Stimulated activated CD4-positive, alpha-beta T cell treated with anti-CD3 and anti-CD28 coated beads, TNF-alpha, amount 100 ng/mL, for 1 hour (primary cell): ENCODE measurements at places on chromosomes 1 and 21.

GRCh38 chr1:55867304-55867843, 652.2 kb upstream of the USP24 start:
- no peak for DNase-seq

DNA sequence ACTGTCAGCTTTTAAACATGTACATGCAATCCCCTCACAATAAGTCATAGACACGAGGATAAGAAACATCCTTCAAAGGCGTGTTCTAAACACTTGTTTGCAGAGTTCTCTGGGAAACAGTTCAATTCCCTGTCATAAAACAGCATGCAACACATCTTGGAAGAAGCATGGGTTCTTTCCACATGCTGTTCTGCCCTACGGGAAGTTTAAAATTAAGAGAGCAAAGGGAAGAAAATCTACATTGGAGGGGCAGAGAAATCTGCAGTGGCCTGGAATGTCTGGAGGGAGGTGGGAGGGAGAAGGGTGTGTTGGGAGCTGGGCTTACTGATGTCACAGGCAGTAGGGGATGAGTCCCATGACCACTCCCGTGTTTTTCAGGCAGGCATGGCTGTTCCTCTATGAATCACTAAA, 98.3 kb upstream of the SLC2A1 start:
- DNase-seq: no peak

DNA sequence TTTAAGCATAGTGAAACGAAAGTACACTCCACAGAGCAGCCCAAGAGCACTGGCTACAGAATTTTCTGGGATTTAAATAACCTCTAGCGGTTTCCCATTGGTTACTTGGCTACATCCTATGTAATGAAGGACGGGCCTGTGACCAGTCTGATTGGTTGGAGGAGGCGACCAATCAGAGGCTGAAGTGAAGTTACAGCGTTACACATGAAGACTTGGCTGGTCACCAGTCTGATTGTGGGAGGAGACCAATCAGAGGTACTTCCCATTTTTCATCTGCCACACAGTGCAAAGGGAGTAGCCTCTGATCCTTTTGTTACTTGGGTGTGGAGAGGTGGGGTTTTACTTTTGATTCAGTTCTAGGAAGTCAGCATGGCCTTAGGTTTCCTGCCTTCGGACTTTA, 142.7 kb upstream of the SERTAD4 start:
- no peak for DNase-seq

DNA sequence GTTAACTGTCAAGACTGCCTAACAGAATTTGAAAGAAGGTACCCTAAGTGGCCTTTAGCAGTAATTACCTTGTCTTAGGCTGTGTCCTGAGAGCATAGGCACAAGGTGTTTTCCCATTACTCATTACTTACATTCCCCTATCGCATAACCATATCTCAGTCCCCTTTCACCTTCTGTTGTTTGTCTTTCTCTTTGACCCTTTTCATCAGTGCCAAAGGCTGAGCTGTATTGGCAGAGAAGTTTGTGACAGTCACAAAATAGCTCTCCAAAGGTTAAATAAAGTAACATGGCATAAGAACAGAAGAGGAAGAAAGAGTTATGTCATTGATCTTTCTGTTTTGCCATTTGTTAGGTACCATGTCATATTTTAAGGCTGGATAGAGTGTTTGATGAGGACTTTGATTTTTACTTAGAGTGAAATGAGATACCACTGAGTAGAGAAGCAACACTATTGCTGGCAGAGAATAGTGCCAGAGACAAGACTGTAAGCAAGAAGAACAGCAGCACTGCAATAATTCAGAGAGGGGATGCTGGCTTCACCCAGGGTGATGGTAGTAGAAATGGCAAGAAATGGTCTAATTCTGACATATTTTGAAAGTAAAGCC, 497.8 kb downstream of the TTLL7 start:
- DNase-seq: no peak

- DNase-seq: no peak
Observed at GRCh38 chr1:225896937-225897549, 8.1 kb upstream of the LEFTY1 start.

DNA sequence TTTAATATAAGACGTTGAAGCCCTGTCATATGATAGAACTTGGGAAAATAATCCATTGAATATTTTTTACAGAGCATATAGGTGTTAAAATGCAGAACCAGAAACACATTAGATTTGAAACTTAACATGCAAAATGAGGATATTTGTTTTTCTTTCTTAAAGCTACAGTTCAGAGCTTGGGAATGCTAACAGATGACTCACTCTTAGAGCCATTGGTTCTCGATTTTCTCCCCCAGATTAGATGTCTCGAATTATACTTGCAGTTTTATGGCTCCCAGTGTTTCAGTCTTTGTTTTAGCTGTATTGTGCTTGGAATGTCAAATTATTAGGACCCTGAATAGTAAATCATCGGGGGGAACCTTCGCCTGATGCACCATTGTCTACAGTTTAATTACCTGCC, 575.7 kb upstream of the ZP4 start:
- no peak for DNase-seq

- DNase-seq: no peak
Observed at GRCh38 chr1:35936838-35937237, 5.9 kb downstream of the AGO3 start.

DNA sequence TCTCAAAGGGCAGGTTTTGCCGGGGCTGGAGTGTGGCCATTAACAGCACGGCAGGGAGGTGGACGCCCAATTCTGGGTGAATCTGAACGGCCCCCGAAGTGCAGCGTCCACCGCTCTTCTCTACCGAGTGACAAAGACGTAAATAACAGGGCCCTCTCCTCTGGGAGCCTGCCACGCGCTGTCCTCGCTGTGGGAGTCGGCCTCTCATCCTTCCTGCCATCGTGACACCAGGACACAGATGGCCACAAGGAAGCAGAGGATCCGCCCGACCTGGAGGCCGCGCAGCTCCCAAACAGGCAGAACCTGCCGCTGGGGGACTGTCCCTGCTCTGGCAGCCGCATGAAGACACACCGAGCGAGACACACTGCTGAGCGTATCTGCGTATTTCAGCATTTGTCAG, 12.1 kb upstream of the CDK11B start:
- no peak for DNase-seq

GRCh38 chr1:12610305-12610935, 7.6 kb downstream of the DHRS3 start:
- DNase-seq: no peak

- no peak for DNase-seq
Observed at GRCh38 chr1:168664069-168664834, 64.8 kb downstream of the DPT start.

- DNase-seq: no peak
Observed at GRCh38 chr1:47906527-47907176, 90.5 kb downstream of the TRABD2B start.

- DNase-seq: no peak
Observed at GRCh38 chr1:4087530-4088420, 187.7 kb upstream of the C1orf174 start.

DNA sequence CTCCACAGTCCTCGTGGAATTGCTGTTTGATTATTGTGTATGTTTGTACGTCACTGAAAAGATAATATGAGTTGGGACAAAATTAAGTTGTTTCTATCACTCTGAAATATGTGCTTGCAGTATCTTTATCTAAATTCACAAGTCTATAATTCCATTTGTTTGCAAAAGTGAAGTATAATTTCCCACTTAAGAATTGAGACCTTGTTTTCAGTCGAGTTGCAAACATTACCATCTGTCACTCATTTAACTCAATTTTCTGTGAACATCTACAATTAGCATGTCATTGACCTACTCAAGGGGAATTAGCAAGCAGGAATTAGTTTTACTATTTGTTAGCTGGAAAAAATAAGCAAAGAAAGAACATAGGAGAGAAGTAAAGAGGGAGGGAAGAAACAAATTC, 195.8 kb downstream of the TPR start:
- no peak for DNase-seq

DNA sequence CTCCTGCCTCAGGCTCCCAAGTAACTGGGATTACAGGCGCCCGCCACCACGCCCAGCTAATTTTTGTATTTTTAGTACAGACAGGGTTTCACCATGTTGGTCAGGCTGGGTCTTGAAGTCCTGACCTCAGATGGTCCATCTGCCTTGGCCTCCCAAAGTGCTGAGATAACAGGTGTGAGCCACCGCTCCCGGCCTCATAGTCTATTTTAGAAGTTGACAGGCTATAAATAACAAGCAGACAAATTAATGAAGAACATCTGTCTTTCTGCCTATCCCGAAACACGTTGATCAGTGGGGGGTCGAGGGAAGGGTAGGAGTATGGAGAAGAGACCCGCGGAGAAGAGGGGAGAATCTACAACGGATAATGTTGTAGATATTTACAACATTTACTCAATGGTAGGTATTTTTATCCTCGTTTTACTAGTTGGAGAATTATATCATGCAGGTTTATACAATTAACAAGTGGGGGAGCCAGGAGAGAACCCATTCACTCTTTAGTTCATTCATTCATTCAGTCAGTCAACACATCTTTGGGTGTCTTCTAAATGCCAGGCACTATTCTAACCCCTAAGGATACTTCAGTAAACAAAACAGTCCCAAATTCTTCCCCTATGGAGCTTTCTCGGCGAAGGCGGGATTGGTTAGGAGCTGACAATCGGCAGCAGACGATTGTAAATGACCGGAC, 497 bp upstream of the IFNAR2 start:
- DNase-seq: no peak

DNA sequence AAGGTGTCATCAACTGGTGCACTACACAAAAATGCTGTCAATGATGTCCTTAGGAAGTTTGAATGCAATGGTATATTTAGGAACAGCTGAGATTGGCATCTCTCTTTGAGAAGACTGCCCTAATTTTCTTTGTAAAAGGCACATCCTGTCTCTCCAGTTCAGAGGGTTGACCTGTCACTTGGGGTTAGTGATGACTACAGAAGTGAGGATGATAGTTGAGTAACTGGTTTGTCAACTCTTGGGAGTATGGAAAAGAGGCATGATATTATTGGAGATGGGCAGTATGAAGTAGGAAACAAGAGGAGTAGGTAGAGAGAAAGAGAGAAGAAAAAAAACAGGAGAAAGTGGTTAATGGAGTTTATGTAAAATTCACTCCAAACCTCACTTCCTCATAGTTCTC, 40.4 kb upstream of the PIGC start:
- DNase-seq: no peak

DNA sequence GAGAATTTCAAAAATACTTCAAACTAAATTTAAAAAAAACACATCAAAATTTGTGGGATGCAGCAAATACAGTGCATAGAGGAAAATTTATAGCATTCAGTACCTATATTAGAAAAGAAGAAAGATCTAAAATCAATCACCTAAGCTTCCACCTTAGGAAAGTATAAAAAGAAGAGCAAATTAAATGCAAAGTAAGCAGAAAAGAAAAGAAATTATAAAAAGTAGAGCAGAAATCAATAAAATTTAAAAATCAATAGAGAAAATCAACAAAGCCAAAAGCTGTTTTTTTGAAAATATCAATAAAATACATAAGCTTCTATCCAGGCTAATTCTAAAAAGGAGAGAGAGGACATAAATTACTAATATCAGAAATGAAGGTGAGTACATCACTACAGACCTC, 255.4 kb downstream of the KCNH1 start:
- DNase-seq: no peak

GRCh38 chr1:40270152-40270834, 12.3 kb downstream of the ZMPSTE24 start:
- no peak for DNase-seq

DNA sequence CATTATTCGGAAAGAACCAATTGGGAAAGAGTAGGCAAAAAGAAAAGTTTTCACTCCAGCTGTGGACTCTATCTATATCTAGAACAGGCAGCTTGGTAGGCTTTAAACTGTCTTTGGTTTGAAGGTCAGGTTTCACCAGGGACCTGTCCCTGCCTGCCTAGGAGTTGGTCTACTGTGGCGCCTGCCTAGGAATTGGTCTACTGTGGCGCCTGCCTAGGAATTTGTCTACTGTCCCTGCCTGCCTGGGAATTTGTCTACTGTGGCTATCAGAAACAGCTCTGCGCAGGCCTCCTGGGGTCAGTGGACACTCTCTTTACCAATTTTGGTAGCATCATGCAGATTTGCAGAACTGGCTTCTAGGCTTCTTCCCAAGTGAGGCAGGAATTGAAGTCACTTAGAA, 13.8 kb downstream of the USP25 start:
- DNase-seq: no peak

DNA sequence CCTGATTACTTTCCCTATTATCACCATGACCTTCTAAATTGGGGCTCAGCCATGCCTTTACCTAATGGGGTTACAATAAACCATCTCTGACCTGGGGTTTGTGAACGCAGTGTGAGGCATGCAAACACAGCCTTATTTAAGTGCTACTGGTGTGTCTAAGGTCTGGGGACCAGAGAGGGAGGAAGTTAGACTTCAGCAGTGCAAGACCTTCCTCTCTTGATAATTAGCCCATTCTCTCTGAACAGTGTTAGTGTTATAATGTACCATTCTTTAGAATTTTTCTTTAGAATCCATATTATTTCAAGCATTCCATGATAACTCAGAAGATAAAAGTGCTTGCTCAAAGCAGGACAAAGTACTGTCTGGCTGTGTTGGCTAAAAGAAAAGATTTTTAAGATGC, 10.5 kb upstream of the LRRC8D start:
- no peak for DNase-seq

GRCh38 chr1:51000160-51000559, 30.1 kb downstream of the CDKN2C start:
- no peak for DNase-seq

- DNase-seq: no peak
Observed at GRCh38 chr1:204819495-204819894, 51.2 kb upstream of the NFASC start.

DNA sequence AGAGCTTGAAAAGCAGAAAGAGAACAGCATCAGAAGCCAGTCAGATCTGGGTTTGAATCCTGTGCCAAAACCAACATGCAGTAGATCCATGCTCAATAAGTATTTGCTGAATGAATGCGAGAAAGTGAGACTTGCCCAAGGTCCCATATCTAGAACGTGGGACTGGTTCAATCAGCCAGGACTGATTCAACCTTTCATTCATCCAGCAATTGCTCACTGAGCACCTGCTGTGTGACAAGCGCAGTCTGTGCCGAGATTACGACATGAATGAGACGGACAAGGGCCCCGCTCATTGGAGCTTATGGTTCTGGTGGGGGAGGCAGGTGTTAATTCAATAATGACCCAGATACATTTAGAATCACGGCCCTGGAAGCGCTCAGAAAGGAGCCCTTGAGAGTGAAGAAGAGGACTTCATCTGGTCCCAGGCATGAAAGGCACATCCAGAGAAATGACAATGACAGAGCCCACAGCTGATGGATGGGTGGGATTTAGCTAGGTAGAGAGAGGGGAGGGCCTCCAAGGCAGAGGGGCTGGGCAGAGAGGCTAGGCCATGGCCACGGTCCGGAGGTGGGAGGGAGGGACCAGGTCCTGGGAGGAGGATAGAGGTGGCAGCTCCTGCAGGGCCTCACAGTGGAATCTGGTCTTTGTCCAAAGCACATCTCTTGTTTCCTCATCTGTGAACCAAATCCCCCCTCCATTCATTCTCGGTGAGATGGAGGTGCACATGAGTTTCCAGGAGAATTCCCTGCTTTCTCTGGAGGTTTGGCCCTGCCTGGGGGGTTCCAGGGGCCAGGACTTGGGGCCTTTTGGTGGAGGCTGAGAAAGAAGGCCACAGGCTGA, 4.2 kb upstream of the FAM131C start:
- DNase-seq: no peak
